ENCODE measurements at places on chromosomes 1 and 21.

- no peak for DNase-seq
Measured at GRCh38 chr21:31387560-31388186, 43.6 kb upstream of the TIAM1 start.

DNA sequence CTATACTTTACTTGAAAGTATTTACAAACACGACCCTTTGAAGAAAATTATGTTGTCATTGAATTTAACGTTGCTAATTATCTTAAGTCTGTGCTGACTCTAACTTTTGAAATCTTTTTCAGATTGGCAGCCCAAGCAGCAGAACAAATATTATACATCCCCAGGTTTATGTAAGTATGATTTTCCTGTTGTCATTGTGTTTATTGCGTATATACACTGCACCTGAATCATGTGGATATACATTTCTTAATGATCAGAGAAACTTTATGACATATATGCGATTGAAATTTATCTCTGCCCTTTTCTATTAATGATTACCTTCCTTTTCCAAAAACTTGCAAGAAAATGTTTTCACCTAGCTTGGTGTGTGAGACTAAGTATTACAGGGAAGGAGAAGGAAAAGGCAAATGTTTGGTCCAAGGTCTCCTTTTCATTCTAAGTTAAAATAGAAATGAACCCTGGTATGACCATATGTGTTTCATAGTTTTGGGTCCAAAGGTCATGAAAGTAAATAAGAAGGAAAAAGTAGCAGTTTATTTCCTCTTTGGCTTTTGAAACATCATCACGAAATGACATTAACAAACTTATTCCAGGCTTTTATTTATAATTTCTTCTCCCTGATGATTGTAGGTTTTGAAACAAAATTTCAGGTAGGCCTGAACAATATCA lies 116.8 kb downstream of the VPS13D start:
- DNase-seq, result no peak

- no peak for DNase-seq
Measured at GRCh38 chr1:3031401-3032221, 10.3 kb downstream of the ACTRT2 start.

- no peak for DNase-seq
Measured at GRCh38 chr1:169527001-169527400, 41.3 kb upstream of the SLC19A2 start.

GRCh38 chr1:38420666-38421065 lies 374.1 kb upstream of the POU3F1 start:
- DNase-seq, result no peak

DNA sequence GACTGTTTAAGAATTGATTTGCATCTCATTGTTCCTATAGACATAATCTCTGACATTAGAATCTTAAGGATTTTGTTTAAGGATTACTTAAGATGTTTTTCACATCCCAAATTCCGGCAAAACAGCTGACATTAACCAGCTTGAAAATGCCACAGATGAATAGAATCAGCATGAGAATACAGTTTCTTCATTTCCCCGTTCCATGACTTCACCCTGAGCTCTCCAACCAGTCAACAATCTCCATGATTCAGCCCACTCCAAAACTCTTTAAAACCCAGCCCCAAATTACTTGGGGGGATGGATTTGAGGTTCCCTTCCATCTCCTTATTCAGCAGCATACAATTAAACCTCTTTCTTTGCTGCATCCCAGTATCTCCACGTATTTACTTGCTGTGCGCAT lies 201.0 kb downstream of the LYPLAL1 start:
- no peak for DNase-seq
